Activated CD8-positive, alpha-beta memory T cell treated with anti-CD3 and anti-CD28 coated beads for 4 hours (primary cell): ENCODE measurements at places on chromosomes 6 and 20.

GRCh38 chr6:163963205-163964120 is 548.9 kb downstream of the QKI start:
- no peak for DNase-seq

GRCh38 chr20:39825950-39826349 is 863.1 kb downstream of the MAFB start:
- no peak for DNase-seq

DNA sequence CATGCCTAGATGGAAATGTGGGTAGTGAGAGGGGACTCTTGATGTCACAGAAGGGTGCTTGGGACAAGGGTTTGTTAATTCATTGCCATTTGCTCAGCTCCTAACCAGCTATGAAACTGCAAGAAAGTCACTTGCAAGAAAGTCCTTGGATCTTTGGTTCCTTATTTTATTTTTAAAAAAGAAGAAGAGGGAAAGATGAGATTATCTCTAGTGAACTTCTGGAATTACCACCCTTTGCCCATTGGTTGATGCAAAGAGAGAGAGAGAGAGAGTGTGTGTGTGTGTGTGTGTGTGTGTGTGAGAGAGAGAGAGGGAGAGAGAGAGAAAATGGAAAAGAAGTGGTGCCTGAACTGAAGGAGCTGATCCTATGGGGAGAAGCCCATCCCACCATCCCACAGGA is 4.6 kb upstream of the SFT2D1 start:
- DNase-seq, result no peak

DNA sequence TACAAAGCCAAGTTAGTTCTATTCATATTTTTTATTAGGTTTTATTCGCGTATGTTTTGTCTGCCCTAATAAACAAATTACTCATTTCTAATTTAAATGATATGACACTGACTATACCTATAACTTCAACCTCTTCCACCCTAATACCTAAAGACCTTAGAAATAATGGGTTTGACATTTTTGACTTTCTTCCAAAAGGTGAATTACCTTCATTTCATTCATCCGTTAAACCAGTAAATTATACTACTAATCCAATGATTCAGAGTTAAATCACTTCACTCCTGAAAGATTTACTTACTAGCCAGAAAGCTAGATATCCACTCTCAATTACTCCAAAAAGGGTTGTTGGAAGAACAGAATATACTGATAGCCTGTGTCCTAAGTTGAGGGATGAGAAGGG is 5.2 kb downstream of the MRPS10 start:
- DNase-seq, result no peak

- DNase-seq, result no peak
Observed at GRCh38 chr6:137570393-137570792, 76.2 kb upstream of the OLIG3 start.

GRCh38 chr6:113487489-113488058 is 369.6 kb upstream of the MARCKS start:
- no peak for DNase-seq

DNA sequence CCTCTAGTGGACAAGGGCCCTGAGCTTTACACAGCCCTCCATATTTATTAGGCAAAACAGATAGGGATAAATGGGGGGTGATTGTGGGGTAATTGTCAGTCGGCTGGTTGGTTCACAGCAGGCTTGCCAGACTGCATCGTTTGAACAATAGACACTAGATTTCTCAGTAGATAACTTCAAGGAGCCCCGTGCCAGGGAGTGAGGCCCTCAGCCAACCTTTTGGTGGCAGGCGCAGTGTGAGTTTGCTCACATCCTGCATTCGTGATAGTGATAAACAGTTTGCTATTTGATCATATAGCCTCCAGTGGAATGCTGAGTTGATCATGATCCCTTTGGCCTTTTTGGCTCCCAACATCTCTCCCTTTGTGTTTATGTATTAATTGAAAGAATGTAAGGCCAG is 3.6 kb upstream of the ABHD12 start:
- DNase-seq, result no peak

GRCh38 chr20:11726026-11726425 is 191.7 kb upstream of the BTBD3 start:
- DNase-seq, result no peak

DNA sequence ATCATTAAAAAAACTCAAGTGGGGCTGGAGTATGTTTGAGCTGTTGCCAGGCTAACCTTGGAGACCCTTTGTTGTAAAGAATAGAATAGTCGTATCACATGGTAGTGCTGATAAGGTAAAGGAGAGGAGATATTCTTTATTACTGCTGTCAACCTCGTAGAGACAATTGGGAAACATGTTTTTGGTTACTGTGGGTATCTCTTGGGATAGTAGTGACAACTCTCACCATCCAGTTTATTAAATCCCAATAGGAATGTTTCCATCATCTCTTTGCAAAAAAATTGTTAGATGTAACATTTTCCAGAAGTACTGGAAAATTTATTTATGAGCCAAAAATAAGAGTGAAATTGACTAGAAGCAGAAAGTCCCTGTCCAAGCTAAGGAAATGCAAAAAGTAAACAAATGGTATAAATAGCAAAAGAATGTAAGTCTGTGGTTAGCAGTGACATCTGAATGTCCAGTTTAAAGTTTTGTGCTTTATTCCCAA is 829.3 kb upstream of the CITED2 start:
- DNase-seq, result no peak

DNA sequence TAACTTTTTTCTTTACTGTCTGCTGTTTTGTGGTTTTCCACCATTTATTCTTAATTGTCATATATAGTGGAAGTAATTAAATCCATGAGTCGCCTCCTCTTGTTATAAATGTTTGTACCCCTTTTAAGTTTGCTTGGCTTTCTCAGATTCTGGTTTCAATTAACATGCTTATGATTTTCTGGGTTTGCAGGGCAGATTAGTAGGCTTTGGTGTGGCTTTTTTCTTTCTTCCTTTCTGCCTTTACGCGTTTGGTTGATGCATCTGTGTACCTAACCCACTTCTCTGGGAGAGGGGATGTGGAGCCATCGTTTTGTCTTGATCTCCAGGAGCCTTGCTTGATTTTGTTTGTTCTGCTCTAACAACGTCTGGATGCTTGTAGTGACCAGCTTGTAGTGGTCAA is 100.4 kb downstream of the JARID2 start:
- no peak for DNase-seq

DNA sequence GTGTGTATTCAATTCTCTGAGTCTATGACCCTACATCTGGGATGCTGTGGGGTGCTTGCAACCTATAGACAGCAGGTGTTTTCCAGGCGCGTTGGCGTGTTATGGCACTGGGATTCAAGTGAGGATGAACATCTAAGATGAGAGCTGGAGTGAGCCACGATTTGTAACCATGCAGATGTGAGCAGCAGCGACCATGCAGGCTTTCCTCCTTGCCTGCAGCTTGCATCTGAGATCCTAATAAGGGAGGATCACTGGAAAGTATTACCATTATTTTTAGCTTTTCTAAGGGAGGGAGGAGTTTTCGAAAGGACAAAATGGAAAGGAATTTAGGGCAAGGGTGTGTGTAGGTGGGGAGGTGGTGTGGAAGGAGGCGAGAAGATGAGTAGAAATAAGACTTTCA is 216.7 kb downstream of the ATXN1 start:
- no peak for DNase-seq
